ENCODE measurements at places on chromosomes 13 and 19.

DNA sequence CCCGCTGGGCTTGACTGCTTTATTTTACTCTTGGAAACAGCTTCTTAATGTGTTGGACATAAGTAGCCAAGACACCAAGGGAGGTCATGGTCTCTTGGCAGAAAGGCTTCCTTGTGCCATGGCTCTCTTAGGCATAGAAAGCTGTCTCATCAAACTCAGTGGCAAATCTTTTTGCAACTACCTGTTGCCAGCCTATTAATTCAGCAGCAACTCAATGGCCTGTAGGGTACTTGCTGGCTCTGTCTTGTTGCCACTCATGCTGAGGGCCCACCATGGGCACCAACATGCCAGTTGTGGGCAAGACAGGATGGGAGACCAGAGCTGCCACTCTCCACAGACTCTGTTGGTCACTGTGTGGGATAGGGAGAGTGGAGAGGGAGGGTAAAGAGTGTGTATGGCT, 1209.4 kb downstream of the UQCRFS1 start:
- no peak for DNase-seq

DNA sequence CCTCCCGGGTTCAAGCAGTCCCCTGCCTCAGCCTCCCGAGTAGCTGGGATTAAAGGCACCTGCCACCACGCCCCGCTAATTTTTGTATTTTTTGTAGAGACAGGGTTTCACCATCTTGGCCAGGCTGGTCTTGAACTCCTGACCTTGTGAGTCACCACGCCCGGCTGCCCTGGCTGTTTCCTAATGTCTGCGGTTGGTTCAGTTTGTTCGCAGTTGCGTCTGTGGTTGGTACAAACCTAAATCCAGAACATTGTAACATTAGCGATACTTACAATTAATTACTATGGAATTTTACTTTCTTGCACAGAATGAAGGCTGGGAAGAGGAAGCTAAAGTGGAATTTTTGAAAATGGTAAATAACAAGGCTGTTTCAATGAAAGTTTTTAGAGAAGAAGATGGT, 38.1 kb downstream of the RNF17 start:
- DNase-seq: no peak

- DNase-seq: peak; percentile 100
Measured at GRCh38 chr19:42268142-42268703, 829 bp upstream of the CIC start.

DNA sequence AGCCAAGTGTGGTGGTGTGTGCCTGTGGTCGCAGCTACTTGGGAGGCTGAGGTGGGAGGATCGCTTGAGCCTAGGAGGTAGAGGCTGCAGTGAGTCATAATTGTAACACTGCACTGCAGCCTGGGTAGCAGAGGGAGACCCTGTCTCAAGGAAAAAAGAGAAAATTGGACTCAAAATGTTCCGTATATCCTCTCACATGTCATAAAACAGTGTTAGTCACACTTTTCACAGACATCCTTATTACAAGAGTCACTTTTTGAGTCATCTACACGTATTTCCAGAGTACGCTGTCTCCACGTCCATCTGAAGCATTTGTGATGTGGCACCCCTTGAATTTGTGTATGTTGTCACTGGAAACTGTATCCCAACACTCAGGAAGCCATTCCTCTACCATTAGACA, 133.0 kb downstream of the SIPA1L3 start:
- no peak for DNase-seq

DNA sequence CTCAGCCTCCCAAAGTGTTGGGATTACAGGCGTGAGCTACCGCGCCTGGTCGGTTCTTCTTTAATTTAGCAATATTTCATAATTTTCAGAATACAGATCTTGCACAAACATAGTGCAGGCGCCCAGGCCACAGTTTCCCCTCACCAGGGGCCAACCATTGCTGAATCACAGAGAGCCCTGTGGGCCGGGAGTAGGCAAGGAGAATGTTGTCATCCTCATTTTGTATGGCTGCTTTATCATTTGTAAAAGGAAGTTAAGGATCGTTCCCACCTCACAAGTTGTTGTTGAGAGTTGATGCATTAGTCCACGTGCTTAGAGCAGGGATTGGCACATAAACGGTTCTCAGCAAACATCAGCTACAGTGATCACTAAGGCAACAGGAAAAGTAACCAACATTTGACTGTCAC, 30.2 kb downstream of the MEIS3 start:
- DNase-seq: peak; percentile 76

GRCh38 chr19:40081411-40081810, 9.3 kb downstream of the ZNF780A start:
- DNase-seq: no peak

DNA sequence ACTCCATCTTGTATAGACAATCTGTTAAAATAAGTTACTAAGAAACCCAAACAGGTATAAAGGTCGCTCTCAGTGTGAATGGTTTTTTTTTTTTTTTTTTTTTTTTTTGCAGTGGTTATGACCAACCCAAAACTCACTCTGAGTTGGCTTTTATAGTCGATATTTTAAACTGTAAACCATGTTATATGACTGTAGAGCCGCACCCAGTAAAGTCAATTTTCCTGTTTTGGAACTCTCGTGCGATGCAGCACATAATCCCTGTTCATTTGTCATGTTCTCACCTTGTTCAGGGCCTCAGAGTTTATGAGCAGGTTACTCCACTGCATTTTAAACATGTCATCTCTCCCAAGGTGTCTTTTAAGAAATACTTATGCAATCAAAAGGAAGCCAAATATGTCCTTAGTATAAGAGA, 112.5 kb downstream of the KLF5 start:
- no peak for DNase-seq

GRCh38 chr13:43760257-43760656, 26.5 kb downstream of the ENOX1 start:
- DNase-seq: no peak

- no peak for DNase-seq
Measured at GRCh38 chr13:60571571-60571970, 174.6 kb downstream of the TDRD3 start.

DNA sequence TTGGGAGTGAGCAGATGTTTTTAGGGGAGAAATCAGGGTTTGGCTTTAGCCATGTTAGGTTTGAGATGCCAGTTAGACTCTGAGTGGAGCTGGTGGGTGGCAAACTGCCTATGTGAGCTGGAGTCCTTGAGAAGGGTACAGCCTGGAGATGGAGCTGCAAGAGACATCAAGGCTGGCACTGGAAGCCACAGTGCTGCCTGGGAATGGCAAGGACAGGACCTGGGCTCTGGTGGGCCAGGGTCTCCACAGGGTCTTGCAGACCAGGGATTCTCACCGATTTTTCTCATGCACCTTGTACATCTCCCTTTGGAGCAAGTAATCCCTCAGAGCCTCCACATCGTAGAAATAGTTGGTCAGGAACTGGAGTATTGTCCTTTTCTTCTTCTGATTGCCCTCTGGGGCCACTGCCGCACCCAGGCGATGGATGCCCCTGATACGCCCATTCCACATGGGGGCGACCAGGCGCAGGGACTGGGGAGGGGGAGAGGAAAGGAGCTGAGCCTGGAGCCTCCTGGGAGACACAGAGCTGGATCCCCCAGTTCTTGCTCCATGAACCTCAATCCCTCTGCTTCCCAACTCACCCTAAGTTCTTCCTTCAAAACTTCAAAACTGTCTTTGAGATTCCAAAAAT, 1.7 kb downstream of the DMAC2 start:
- no peak for DNase-seq

GRCh38 chr13:29143847-29144246, 323.7 kb downstream of the MTUS2 start:
- no peak for DNase-seq

GRCh38 chr19:5567360-5567969, at the start of gene TINCR:
Gene TINCR (minus strand): TSS chr19:5567953.
- no peak for DNase-seq

- DNase-seq: peak; percentile 17
Measured at GRCh38 chr13:45120967-45121831, 889 bp downstream of the GTF2F2 start.
